Fibroblast of skin of left biceps (primary cell): ENCODE measurements at places on chromosomes 4 and X.

DNA sequence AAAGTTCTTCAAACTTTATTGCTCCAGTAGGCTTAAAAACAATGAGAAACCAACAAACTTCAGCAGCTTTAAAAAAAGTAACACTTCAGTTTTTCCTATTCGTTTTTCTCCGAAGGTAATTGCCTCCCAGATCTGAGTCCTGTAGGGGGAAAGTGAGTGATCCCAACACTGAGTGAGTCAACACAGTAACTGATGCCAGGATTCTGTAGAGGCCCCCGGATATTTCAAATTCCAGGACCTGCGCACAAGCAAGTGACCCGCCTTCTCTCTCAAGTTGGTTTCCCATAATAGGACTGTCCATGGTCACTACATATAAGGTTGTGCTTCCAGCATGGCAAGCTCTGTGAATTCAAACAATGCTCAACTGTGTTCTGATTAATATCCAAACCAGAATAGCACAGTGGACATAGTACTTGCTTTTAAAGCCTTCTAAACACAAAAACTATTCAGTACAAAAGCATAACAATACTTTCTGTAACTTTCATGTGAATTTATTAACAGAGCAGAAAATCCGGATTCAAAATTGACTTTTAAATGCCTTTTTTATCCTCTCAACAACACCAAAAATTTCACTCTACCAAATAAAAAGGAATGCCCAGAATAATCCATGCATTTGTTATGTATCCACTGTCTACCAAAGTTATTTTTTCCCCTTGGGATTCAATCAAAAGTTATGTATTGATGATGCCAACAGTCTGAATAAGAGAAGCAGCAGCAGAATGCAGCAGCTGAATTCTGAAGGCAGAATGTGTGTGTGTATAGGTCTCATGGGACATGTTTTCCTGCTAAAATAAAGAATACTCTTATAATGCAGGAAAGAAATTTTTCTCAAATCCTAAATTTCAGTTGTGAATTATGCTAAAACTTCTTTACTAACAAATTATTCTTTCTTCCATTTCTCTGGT lies at the start of gene DMD:
Gene DMD, minus strand, starts transcription at position 194 of the 905 bp plus-strand sequence. CDS start 237 bp downstream, outside the sequence.
- DNase-seq: peak; percentile 32

DNA sequence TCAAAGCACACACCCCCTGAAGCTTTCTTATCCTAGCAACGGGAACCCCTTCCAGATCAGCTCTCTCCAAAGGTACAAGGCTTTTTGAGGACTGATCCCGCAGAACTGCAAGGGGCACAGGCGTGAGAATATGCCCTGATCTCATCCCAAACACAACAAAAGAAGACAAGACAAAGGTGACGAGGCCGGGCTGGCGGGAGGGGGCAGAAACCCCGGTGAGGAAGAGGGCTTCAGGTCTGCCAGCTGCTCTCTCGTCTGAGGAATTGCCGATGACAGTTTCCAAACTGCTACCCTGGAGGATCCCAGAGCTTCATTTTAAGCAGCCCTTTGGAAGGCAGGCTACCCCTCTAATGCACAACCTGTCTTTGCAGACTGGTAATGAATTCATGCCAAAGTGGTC lies 3.4 kb downstream of the HCFC1 start:
- DNase-seq: no peak

GRCh38 chr4:57443308-57443707 lies 333.1 kb upstream of the IGFBP7 start:
- DNase-seq: no peak

DNA sequence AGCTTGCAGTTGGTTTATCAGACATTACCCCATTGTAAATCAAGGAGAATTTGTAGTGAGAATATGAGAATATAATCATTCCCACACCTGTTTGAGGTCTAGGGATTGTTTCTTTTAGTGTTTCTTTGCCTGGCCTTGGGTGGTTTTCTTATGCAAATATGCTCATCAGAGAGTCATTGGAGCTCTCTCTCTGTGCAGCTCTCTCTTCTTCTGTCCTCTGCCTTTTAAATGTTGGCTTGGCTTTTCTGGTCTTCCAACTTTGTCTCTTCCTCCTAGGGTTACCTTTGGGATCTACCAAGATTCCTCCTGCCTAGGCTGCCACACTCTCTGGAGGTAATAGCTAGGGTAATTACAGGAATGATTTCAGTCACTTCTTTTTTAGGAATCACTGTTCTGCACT lies 102.3 kb upstream of the ARSJ start:
- no peak for DNase-seq

- no peak for DNase-seq
Measured at GRCh38 chrX:112368371-112368770, 285.8 kb upstream of the TRPC5 start.

DNA sequence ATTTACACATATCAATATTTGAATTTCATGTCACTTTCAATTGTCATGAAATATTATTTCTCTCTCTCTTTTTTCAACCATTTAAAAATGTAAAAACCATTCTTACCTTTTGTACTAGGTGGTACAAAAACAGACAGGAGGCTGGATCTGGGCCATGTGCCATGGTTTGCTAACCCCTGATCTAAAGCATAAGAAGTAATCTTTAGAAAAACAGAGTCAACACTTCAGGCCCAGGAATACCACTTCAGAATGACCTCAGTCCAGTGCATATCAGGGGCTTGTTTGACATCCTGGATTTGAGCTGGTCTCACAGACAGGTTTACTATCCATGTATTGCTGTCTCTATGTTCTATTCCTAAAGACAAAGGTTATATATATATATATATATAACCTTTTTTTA lies 102.5 kb downstream of the DCHS2 start:
- no peak for DNase-seq

DNA sequence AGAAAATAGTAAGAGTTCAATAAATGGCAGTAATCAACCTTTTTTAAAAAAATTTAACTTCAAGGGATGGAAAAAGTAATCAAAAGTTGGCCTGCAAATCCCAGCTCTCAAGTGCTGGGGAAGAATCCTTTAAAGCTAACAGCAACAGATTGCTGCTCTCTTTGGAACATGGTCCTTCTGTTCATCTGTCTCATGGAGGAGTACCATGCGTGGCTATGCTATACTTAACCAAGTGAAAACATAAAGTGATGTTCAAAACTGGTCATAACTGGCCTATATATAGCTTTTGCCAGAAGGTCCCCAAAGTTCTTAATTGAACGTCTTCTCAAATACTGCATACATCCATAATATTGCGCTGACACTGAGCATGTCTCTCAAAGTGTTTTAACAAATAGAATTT lies 154.4 kb downstream of the GABRB1 start:
- no peak for DNase-seq

DNA sequence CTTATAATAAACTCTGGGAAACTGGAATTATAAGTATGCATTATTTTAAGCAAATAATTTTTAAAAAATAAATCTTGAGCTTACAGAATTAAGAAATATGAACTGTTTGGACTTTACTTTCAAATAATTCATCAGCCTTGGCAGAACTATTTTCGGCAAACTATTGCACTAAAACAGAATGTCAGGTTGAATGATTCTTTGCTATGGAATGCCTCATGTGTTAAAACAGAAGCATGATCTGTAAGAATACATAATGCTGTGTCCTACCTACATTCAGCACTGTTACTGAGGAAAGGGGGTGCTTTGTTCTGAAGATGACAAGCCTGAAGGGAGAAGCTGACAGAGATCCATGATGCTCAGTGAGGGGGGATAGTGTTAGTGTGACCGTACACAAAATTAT lies 55.6 kb upstream of the EXOC1L start:
- DNase-seq: no peak

DNA sequence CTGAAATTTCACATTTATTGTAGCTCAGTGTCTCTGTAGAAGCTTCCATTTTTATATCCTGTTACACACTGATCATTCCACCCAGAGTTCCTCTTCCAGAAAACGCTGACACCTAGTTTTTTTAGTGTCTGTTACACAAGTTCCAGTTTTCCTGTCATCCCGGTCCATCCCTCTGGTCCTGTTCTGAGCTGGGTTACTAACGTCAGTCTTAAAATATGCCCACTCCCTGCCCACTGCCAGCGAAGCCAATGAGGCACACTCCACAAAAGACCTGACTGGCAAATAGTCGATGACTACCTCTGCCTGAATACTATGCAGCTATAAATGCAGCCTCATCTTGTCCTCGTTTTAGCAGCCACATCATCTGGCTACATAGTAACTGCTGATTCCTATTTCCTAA lies 30.9 kb upstream of the DDX3X start:
- no peak for DNase-seq

- DNase-seq: no peak
Measured at GRCh38 chrX:129641941-129642340, 12.8 kb downstream of the APLN start.

DNA sequence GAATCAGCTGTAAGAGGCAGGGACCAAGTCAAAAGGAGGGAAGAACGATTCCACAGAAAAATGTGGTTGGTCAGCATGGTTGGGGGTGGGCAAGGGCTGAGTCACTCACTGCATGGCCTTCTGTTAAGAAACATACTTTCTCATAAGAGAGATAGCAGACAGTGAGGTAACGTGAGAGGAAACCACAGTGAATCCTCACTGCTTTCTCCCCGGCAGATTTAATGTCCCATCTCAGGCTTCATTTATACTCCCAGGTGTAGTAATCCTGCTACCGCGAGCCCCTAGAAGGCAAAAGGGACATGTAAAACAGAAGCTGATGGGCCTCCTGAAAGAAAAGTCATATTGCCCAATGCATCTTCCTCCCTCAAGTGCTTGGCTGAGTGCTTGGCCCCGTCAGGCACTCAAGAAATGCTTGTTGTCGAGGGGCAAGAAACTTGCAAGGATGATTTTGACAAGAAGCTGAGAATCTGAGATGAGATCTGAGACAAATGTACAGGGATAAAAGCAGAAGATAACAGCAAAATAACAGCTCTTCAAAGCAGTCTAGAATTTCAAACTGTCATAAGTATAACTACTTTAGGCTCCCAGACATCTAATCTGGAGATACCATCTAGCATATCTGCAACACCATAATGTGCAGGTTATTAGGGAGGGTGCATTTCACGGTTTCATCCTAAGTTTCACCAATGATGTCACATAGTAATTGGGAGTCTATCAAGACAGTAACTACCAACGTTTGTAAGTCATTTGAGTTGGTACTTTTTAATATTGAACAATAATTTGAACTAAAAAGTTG lies 40.2 kb downstream of the SH3KBP1 start:
- peak; percentile 54 for DNase-seq

DNA sequence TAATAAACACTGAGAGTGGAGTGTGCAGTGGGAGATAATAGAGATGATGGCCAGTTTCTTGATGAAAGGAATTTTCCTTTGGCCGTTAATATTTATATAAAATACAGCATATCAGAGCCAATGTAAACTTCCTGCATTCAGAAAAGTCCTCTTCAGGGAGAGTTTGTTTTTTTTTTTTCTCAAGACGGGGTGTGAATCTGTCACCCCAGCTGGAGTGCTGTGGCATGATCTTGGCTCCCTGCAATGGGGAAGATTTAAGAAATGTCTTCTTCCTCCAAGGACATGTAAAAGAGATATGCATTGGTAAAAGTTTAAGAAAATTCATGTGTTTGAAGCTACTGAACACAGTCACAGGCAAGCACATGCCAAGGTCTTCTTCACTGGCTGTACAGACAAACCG lies 25.4 kb upstream of the TBC1D9 start:
- DNase-seq: no peak

GRCh38 chr4:27819246-27819645 lies 958.6 kb downstream of the STIM2 start:
- DNase-seq: peak; percentile 83

GRCh38 chrX:68936608-68937007 lies 107.8 kb downstream of the EFNB1 start:
- peak; percentile 43 for DNase-seq

GRCh38 chr4:145130130-145130529 lies 32.0 kb downstream of the ABCE1 start:
- no peak for DNase-seq

DNA sequence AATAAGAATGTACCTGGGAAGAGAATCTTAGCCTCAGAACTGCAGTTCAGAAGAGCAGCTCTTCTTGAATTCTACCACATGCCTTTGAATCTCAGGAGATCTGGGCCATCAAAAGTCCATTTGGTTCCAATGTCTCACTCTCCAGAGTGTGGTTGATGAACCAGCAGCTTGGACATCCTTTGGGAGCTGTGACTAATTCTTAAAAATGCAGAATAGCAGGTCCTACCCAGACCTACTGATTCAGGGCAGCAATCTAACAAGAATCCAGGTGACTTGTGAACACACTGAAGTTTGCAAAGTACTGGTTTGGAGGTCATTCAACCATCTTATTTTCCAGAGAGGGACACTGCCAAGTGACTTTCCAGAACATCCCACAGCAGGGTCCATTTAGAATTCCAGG lies 244.7 kb downstream of the PACRGL start:
- no peak for DNase-seq

- no peak for DNase-seq
Measured at GRCh38 chr4:6092131-6092530, 73.9 kb upstream of the C4orf50 start.

DNA sequence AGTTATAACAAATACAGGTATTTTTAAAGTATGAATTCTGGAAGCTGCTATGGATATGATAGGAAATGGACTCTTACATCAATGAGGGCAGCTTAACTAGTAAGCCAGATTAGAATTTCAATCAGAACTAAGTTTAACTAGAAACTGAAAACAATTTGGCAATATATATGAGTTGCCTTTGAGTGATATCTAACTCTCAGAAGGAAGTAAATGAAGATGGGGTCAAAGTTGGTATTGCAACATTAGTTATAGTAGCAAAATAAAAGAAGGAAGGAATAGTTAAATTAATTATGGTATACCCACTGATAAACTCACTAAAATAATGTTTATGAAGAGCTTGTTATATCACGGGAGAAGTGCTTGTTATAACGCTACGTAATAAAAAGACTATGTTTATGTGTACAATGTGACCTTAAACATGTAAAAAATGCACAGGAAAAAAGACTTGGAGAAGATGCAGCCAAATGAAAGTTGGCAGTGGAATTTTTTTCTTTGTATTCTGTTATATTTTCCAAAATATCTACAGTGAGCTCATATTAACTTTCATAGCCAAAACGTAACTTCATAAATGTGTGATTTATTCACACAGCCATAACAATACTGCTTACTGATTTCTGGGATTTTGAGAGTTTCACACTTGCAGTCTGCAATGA lies 34.5 kb downstream of the PHKA2 start:
- no peak for DNase-seq

- no peak for DNase-seq
Measured at GRCh38 chr4:26878794-26879391, 18.3 kb downstream of the STIM2 start.

GRCh38 chr4:169246279-169246678 lies 24.5 kb downstream of the SH3RF1 start:
- no peak for DNase-seq

GRCh38 chr4:69848028-69848427 lies 11.9 kb downstream of the SULT1E1 start:
- no peak for DNase-seq
